ENCODE measurements at places on chromosomes 5 and 9.

DNA sequence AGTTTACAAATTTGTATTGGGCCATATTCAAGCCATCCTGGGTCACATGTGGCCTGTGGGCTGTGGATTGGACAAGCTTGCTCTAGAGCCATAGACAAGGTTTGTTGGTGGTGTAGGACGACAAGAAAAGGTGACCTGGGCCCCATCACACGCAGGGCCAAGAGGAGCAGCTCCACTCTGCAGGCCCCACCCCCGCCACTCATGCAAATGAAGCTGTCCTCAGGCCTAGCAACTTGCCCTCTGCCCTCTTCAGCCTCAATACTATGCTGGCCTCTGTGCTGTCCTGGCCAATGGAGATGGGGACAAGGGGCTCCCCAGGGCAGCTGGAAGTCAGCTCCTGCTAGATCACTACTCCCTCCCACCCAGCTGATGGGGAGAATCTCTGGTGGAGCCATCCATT lies 55.2 kb upstream of the TMEM252 start:
- no peak for DNase-seq

DNA sequence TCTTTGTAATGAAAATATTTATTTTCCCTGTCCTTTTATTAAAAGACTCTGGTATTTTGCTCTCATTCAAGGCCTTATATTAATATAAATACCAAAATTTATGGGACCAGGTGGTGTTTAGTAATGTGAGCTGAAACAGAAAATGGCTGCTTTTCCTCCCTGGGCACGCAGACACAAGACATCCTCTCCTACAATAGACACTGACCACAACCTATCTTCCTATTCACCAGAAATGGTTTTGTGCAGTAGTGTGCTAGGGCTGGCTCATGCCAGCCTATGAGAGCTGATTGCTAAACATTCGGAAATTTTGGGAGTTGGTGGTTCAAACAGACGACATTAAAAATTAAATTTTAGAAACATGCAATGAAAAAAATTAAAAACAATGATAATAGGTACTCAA lies 338.2 kb downstream of the BNC2 start:
- no peak for DNase-seq

GRCh38 chr5:171506951-171507350 lies 87.5 kb downstream of the FGF18 start:
- no peak for DNase-seq

DNA sequence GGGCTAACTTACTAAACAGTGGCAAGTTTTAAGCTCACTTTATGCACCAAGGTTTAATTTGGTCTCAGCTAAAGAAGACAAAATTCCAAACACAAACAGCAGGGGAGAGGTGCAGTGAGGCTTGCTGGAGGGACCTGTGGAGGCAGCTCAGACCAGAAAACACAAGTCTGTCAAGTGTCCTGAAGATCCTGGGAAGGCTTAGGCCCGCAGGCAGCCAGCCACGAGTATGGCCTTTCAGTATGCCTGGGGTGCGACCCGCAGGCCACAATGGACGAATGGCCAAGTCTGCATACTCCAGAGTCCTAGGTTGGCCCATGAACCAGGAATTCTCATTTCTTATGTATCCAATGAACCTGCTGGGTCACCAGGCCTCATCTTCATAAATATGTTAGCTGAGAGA lies 9.3 kb downstream of the CCNI2 start:
- no peak for DNase-seq

DNA sequence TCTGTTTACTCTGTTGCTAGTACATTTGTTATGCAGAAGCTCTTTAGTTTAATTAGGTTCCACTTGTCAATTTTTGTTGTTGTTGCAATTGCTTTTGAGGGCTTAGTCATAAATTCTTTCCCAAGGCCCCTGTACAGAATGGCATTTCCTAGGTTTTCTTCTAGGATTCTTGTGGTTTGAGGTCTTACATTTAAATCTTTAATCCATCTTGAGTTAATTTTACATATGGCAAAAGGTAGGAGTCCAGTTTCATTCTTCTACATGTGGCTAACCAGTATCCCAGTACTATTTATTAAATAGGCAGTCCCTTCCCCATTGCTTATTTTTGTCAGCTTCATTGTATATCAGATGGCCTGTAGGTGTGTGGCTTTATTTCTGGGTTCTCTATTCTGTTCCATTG lies 792.4 kb downstream of the PTPRD start:
- no peak for DNase-seq

DNA sequence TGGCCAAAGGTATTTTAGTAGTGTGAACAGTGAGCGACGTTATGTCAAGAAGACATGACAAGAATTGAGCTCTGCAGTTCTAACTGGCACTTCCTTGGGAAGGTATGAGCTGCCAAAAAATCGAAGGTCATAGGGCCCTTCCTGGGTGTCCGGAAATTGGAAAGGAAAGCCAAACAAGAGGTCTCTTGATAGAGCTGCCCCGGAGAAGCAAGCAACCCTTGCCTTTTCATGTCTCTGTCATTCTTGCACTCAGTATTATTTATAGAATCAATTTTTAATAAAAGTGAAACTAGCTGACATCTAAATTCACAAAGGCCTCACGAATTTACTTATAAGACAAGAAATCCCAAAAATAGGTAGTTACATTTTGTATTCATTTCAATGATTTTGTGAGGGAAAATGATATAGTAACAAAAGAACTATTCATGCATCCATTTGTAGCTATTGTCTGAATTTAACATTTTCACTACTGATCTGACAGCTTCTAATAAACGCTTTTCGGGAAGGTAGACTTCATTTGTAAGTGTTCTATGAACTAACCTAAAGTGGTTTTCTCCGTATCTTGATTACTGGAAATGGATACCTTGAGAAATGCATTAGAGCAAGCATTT lies 113.8 kb upstream of the VCAN start:
- no peak for DNase-seq

DNA sequence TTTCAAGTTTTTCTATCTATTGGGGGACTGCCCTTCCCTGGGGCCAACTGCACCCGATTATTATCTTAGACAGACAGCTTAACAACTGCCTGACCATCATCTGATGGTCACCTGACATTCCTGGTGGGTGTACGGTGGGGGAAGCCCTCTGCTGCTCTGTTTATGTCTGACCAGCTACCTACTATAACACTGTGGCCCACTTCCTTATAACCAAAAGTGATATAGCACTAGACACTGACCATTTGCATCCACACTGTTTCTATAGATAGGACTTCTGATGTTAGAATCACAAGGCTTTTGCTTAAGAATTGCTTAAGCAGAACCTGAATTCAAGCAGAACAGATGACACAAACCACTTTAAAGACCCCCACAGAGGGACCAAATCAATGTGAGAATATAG lies 110.5 kb upstream of the RAI14 start:
- no peak for DNase-seq

DNA sequence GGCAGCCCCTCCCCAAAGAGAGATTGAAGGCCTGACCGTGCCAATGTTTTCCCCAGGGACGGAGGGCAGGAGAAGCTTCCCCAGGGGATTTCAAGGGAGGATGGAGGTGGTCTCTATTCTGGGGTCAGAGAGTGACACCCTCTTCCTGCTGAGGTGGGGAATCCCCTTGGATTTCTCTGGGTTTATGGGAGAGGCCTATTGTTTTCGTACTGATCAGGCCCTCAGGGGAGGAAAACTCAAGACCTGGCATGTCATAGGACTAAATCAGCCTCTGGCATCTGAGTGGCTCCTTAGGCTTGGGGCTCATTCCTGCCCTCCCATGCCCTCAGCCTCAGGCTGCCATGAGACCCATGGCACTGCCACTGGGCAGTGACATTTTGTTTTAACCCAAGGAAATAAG lies 44.6 kb downstream of the IRF1 start:
- DNase-seq: no peak

DNA sequence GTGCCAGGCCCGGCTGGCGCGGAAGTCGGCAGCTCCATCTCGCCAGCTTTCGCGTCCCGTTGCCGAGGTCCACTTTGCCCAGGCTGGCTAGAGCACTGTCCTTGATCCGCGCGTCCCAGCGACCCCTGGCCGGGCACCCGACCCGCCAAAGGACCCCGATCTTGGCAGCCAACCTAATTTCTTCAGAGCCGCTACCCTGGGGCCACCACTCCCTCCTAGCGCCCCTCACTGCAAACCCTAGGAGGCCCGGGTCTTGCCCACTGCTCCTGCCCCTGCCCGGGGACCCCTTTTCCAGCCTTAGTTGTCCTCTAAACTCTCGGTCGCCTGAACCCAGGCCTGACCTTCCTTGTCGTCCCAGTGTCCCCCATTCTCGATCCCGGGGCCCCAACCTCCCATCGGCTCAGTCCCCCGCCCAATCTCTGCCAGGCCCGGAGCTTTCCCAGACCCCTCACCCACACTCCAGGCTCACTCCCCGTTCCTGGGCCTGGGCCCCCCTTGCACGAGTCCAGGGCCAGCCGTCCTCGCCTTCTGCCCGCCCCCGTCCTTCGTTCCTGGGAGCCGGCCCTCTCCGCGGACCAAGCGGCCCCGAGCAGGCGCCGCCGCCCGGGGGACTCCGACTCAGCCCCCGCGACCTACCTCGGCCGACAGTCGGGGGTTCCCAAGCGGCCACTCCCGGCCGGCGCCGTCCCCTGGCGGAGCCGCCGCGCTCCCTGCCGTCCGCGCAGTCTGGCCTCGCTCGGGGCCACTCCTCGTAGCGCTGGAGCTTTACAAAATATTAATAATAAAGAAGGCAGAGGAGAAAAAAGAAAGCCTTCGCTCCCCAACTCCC lies 701 bp upstream of the LMX1B start:
- no peak for DNase-seq

DNA sequence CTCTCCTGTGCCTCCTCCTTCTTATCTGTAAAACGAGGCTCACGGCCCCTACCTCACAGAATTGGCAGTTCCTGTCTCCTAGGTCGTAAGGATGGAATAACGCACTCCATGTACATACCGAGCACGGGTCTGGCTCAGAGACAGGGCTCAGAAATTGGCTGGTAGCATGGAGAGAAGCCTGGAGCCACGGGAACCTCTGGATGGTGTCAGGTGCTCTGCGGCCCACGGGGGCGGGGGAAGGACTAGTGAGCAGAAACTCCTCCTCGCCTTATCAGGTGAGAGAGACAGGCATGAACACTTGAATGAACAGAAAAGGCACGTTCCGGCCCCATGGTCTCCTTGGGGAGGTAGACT lies 15.4 kb upstream of the C5orf47 start:
- DNase-seq: no peak

DNA sequence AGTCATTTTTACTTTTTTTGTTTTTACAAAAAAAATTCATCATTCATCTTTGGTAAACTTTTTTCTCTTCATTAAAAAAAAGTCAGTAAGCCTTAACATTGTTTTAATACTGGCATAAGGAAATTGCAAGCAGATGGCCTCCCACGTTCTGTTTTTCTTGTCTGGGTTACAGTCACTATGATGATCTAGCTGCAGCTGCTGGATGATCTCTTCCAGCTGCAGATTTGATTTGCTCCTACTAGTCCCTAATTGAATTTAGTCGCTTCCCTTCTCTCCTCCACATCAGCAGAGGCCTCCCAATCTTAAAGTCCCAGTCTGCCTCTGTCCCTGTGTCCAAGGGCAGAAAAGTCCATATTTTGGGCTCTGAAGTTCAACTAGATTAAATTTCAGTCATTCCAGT lies 106.8 kb upstream of the PTGER4 start:
- peak; percentile 87 for DNase-seq

DNA sequence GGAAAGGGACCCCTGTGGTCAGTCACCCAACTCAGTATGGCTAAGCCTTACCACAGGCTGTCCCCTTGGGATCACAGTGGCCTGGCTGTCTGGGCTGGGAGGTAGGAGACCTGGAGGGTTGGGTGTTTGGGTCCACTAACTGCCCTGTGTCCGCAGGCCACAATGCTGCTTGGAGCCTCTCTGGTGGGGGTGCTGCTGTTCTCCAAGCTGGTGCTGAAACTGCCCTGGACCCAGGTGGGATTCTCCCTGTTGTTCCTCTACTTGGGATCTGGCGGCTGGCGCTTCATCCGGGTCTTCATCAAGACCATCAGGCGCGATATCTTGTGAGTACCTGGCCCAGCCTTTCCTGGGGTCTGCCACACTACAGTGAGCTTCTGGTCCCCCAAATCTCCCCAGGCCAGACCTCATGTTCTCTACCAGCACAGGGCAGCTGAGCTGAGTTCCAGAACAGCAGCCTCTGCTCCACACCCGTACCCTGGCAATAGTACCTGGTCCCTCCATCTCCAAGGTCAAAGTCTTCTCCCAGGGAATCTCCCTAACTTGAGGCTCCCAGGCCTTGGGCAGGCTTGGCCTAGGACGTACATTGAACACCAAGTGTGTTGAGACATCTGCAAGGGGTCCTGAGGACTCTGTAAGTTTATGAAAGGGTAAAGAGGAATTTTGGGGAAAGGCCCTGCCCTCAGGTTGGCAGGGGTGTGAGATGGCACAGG lies 2.8 kb downstream of the SLC27A4 start:
- no peak for DNase-seq

DNA sequence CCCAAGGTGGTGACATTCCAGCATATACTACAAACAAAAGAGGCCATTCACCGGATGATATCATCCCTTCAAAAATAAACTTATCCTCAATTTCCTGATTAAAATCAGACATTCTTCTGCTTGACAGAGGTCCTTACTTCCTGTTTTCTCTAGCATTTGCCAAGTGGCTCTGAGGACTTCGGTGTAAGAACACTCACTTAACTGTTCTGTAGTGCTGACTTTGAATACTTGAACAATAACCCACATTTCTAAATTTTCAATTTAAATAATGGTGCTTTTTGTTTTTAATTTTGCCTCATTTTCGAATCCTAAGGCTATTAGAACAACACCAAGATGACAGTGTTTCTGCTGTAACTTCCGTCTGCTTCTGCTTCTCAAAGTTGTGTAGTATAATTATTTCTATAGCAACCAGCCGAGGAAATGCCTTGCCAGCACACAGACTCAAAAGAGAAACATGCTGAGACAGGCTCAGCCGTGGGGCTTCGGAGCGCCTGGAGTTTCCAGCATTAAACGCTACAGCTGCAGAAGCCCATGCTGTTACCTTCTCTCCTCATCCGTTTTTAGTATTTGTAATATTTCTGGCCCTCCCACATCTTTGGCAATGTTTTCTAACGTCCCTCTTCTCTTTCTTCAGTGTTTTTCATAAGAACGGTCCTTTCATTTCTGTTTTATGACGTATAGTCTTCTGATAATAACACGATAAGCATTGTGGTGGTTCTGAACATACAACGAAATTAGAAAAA lies 19.5 kb upstream of the ANXA1 start:
- DNase-seq: peak; percentile 70

DNA sequence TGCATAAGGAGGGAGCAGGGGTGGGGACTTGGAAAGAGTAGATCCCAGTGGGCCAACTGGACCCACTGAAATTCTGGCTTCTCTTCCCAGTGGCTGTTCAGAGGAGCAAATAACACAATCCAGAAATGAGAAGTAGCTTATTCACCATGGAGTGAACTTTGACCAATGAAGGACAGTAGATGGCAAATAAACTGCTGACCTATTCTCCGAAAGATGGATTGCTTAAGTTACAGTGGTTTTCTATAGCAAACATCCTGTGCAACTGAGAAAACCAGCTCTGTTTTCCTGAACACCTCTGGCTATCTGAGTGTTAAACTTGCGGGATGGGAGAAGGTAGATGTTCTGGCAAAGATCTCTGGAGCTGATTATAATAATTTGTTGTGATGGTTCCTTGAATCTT lies 325.1 kb downstream of the SPATA31D1 start:
- no peak for DNase-seq

Measured in HFF-Myc (cell line).